Activated CD4-positive, alpha-beta T cell treated with anti-CD3 and anti-CD28 coated beads for 36 hours (primary cell): ENCODE measurements at places on chromosomes 3 and 15. TPM values are rescaled to one million over a fixed set of nuclear protein-coding genes. Genes with fewer than 3 reads are reported as not detected.

GRCh38 chr3:157793745-157794144, 290.5 kb upstream of the VEPH1 start:
- DNase-seq, result no peak

- no peak for DNase-seq
Measured at GRCh38 chr15:68557469-68558317, 21.1 kb upstream of the CORO2B start.

GRCh38 chr15:61079529-61079928, 149.6 kb downstream of the RORA start:
- no peak for DNase-seq

DNA sequence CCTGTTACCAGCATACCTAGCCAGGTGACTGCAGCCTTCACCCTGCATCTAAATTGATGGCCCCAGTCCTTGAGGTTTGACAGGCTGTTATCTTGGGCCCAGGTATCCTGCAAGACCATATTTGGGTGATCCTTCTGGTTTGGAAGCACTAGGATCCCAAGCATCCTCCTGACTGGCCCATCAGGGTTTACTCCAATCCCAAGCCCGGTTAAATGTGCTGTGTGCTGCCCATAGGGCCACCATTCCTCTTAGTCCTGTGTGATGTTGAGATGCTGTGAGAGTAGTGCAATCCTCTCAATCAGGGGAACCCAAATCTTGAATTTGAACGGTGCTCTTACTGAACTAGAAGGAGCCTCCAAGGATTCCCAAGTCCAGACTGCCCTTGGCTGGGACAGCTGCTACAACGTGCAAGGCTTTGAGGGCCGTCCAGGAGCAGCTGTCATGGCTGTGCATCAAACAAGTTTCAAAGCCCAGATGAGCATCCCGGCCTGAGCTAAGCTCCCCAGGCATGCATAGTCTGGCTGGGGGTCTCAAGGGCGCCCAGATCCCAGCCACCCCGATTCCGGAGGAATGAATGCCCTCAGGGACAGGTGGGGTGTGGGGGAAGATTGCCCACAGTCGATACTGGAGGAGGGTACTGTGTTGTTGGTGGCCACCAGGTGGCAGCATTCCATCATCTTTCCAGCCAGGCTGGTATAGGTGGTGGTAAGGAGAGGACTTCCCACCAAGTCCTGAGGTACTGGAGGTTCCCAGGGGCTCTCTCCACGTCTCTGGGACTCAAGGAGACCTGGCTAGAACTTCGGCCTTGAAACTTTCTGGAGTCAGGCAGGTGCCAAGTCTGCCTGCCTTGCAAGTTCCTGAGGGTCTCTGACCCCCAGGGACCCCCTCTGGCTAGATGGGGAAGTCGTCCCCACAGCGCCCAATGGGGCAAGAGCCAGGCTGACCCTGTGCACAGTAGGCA, 32.6 kb downstream of the RBM5 start:
- peak; percentile 87 for DNase-seq

Gene MRPL47
- total RNA-seq, result 56.4 TPM

- no peak for DNase-seq
Measured at GRCh38 chr3:164468055-164468454, 610.2 kb downstream of the SI start.

GRCh38 chr3:78604341-78604740, 1163.5 kb downstream of the ROBO1 start:
- DNase-seq, result no peak
